ENCODE measurements at places on chromosomes 13 and 19. TPM values are rescaled to one million over a fixed set of nuclear protein-coding genes. Genes with fewer than 3 reads are reported as not detected.

Gene CD33
- total RNA-seq: 2.3 TPM

Gene RUVBL2
- total RNA-seq: 134 TPM

- H3K4me3 ChIP-seq: no peak overlapping the region
- no peak overlapping the region for H3K27ac ChIP-seq
- DNase-seq: peak; percentile 3
- no peaks in the 10 kb centered on the region for H3K27me3 ChIP-seq
- no peaks in the 10 kb centered on the region for H3K4me1 ChIP-seq
Measured at GRCh38 chr13:113124211-113124970, 1.8 kb downstream of the F10 start.

GRCh38 chr19:556611-557382, 12.9 kb downstream of the GZMM start:
- peaks cover 6% of the 10 kb centered on the region for H3K4me1 ChIP-seq
- peaks cover 4% of the 10 kb centered on the region for H3K27me3 ChIP-seq
- no peak overlapping the region for H3K4me3 ChIP-seq
- peak overlapping the region; percentile 52 for H3K27ac ChIP-seq

Gene PRR22
- total RNA-seq: 1.0 TPM

Gene ZNF563
- 1.3 TPM for total RNA-seq

DNA sequence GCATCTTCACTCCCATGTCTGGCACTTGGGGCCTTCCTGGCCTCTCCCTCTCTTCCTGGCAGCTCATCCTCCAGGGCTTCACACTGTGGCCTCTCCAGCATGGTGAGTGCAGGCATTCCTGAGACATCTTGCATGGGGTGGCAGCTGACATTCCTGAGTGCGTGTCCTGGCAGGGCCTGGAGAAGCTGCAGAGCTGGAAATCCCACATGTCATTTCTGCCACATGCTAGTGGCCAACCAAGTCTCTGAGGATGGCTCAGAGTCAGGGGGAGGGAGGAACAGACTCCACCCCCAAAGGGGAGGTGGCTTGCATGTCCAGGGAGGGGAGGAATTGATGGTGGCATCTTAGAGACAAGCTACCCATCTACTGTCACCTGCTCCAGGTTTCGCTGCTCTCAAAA, 41.6 kb upstream of the AMER2 start:
- no peaks in the 10 kb centered on the region for H3K27me3 ChIP-seq
- DNase-seq: no peak
- no peak overlapping the region for H3K27ac ChIP-seq
- no peaks in the 10 kb centered on the region for H3K36me3 ChIP-seq

DNA sequence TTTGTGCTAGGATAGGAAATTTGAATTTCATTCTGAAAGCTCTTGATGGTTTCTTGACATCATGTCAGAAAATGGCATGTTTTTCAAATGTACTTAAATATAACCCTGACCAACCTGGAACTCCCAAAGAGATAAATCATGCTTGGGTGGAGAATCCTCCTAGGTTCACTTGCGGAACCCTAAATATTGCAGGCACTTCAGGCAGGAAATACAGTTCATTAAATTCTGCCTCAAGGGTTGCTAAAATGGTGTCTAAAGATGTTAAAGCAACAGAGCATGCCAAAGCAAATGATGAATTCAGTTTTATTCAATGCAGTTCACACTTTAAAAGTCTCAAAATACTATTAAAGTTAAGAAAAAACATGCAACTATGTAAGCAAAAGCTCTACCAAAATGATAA, 415.9 kb downstream of the SLITRK6 start:
- no peak overlapping the region for H3K4me3 ChIP-seq
- H3K4me1 ChIP-seq: no peaks in the 10 kb centered on the region
- H3K36me3 ChIP-seq: no peaks in the 10 kb centered on the region

Measured in gastrocnemius medialis (tissue), 4 donors.